Bone marrow (tissue), 2 donors: ENCODE measurements at places on chromosomes 13 and 19.
A peak's percentile ranks its signal among the peaks of the same experiment; 100 is the strongest.

DNA sequence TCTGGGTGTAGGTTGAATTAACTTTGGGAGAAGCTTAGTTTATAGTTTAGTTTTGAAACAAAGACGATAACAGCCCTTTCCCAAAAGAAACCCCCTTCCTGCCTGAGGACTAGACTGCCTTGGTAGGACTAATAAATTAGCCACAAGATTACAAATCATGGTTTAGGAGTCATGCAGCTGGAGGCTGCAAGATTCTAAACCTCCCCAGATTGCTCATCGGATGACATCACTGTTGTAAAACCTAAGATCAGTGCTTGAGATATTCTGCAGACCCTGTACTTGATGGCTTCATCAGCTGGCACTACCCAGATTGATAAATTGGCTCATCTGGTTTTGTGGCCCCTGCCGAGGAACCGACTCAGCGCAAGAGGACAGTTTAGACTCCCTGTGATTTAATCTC lies 35.9 kb upstream of the MPHOSPH8 start:
- DNase-seq, result no peak

- DNase-seq, result no peak
These were observed 251.7 kb upstream of the HTR2A start for GRCh38 chr13:47148543-47148942.

DNA sequence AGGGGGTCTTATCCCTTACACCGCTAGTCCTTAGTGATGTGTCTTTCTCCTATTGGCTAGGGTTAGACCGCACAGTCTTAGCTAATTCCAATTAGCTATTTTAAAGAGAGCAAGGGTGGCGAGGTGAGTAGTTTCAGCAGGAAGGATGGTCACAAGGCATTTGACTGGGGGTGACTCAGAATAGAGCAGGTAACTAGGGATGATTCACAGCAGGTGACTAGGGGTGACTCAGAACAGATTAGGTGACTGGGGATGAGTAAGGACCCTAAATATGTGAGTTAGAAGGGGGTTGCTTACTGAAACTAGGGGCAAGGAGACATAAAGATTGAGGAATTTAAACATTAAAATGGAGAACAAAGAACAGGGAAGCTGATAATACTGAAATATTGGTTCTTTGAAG lies 64.3 kb downstream of the ZNF66 start:
- DNase-seq, result no peak

- no peak for DNase-seq
These were observed 62.8 kb upstream of the CEACAM8 start for GRCh38 chr19:42657556-42657955.

GRCh38 chr13:46124967-46125933 lies 20.4 kb upstream of the CPB2 start:
- DNase-seq, result peak; percentile 91

GRCh38 chr19:43416951-43417623 lies 2.4 kb downstream of the TEX101 start:
- no peak for DNase-seq

- no peak for DNase-seq
These were observed at the start of gene IGFL3 for GRCh38 chr19:46124638-46125115. Gene IGFL3, minus strand, starts transcription at chr19:46124688. Its CDS starts 39 bp downstream, at chr19:46124649.

DNA sequence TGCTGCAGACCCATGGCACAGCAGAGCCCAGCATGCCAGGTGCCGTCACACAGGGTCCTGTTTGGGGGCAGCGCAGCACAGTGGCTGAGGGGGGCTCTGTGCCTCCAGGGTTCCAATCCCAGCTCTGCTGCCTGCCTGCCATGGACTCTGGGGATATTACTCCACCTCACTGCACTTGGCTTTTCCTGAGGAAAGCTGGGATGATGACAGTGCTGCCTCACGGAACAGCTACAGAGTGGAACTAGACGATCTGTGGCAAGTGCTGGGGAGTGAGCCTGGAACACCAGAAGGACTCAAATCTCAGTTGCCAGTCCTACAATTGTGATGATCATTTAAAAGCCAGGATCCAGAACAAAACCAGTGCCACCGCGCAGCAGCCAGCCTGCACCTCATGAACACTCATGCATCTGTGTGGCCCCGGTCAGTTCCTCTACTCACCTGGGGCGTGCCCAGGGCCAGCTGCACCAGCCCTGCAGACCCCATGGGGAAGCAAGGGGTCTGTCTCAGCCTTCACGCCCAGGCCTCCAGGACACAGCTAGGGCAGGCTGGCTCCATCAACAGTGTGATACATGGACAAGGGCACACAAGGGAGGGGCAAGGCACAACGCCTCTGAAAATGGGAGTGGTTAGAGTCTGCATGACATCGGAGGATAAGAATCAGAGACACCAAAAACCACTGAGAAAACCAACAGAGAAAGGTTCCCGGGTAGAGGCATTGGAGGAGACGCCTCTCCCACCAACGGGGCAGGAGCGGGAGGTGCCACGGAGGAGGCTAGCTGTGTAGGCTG lies 55.2 kb downstream of the ATP7B start:
- no peak for DNase-seq

GRCh38 chr19:4524808-4525562 lies 6.7 kb upstream of the PLIN4 start:
- peak; percentile 25 for DNase-seq
